ENCODE measurements at places on chromosomes 7 and 10. TPM values are rescaled to one million over a fixed set of nuclear protein-coding genes. Genes with fewer than 3 reads are reported as not detected.

GRCh38 chr10:48996-49395 lies at the start of gene TUBB8:
TUBB8 (minus strand) TSS chr10:49296; CDS start chr10:49238, 58 bp downstream.
- no peak within 1 kb of the TSS for H3K4me3 ChIP-seq
- H3K27me3 ChIP-seq: no peaks in the 10 kb centered on the region
- no peak within 1 kb of the TSS for H3K27ac ChIP-seq
- H3K4me1 ChIP-seq: no peaks in the 10 kb centered on the region
- DNase-seq: no peak
- no peaks in the 10 kb centered on the region for H3K36me3 ChIP-seq

FOXI2 gene
- not detected for total RNA-seq

KLF14 gene
- total RNA-seq: not detected

GRCh38 chr7:21656796-21657195 lies 114.0 kb downstream of the DNAH11 start:
- H3K27ac ChIP-seq: no peak overlapping the region
- no peak for DNase-seq
- H3K36me3 ChIP-seq: no peaks in the 10 kb centered on the region
- no peaks in the 10 kb centered on the region for H3K4me1 ChIP-seq
- H3K4me3 ChIP-seq: no peak overlapping the region
- H3K27me3 ChIP-seq: no peaks in the 10 kb centered on the region

INSYN2A gene
- not detected for total RNA-seq

DNA sequence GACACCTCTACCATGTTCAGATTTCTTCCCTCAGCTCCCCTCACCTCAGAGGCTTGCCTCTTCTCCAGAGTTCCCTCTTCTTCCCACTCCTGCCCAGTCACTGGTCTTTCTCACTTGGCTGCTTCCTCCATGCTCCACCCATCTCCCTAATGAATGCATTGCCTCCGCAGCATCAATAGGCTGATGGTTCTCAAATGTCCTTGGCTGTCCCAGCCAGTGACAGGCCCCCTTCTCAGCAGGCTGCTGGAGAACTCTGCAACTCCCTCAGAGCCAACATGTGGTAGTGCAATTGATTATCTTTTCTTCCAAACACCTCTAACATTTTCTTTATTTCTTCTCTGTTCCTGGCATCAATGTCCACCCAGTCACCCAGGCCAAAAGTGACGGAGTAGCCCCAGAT lies 218.2 kb downstream of the RELN start:
- H3K4me3 ChIP-seq: no peak overlapping the region
- no peak overlapping the region for H3K27ac ChIP-seq
- no peaks in the 10 kb centered on the region for H3K27me3 ChIP-seq
- H3K4me1 ChIP-seq: no peaks in the 10 kb centered on the region

DNA sequence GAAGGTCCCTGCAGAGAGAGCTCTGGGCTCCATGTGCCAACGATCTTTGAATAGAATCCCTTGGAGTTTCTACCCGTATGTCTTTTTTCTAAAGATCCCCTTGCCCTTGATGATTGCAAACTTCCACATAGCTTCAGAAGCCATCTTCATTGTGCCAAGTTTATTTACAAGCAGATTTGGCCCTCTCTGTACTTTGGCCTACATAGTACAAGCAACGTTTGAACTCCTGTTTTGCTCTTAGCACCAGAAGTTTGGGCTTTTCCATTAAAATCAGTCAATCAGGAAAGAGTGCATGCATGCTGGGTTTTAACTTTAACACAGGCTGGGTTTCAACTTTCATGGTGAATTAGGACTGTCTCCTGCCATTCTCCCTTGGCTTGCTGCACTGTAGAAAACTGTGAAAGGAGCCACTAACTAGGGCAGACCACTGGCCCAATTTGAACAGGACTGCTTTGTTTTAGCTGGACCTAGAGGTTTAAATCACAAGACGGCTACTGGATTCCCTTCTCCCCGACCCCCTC lies 557.6 kb upstream of the GALNT17 start:
- no peak overlapping the region for H3K27ac ChIP-seq
- no peaks in the 10 kb centered on the region for H3K36me3 ChIP-seq
- H3K4me1 ChIP-seq: no peaks in the 10 kb centered on the region
- DNase-seq: no peak
- no peak overlapping the region for H3K4me3 ChIP-seq
- H3K27me3 ChIP-seq: no peaks in the 10 kb centered on the region

DNA sequence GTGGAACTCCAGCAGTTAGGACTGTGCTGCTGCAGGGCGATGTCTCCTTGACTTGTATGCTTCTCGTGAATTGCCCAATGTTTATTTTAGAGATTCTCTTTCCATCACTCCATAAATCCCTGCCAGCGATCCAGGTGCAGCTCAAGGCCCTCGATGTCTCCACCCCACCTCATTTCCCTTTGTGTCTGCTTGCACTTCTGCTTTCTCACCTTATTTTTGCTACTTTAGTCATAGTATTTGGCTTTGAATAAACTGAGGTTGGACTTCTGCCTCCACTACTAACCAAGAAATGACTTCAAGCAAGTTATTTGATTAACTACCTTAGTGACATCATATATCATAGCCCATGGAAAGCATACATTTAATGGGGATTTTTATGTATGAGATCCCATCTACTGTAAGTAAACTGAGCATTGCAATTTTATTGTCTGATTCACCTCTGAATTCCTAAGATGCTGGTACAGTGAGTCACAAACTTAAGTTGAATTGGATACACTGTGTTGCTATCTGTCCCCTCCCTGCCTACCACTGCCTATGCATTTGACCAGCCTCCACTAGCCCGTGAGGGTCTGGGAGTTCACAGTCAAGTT lies 255.8 kb downstream of the ABCA13 start:
- no peak for DNase-seq
- H3K4me3 ChIP-seq: no peak overlapping the region
- no peak overlapping the region for H3K27ac ChIP-seq

DNA sequence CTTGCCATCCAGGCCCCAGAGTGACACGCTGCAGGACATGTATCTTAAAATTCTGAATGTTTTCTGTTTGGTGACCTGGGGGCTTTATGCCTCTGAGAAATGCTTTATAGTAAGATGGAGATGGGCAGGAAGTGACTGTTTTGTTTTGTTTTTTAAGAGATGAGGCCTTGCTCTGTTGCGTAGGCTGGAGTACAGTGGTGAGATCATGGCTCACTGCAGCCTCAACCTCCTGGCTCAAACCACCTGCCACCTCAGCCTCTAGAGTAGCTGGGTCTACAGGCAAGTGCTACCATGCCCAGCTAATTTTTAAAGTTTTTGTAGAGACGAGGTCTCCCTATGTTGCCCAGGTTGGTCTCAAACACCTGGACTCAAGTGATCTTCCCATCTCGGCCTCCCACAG lies 20.6 kb downstream of the ZNF777 start:
- H3K4me1 ChIP-seq: peaks cover 4% of the 10 kb centered on the region
- peaks cover 28% of the 10 kb centered on the region for H3K36me3 ChIP-seq
- no peak for DNase-seq
- H3K27ac ChIP-seq: no peak overlapping the region
- H3K4me3 ChIP-seq: no peak overlapping the region
- no peaks in the 10 kb centered on the region for H3K27me3 ChIP-seq

DNA sequence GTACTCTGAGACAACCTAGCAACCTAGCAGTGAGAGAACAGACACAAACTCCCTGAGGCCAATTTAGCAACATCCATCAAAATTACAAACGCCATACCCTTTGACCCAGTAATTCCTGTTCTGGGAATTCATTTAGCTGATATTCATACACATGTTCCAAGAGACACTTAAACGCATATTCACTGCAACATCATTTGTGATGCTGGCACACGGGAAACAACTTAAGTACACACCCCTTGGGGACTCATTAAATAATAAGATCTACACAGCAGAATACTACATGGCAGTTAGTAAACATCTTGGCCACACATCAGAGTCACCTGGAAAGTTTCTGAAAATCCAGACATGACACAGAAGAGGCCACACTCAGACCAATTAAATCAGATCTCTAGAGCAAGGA lies 17.6 kb downstream of the NUDCD3 start:
- H3K27ac ChIP-seq: no peak overlapping the region
- no peak overlapping the region for H3K4me3 ChIP-seq
- peaks cover 10% of the 10 kb centered on the region for H3K4me1 ChIP-seq

STOX1 gene
- total RNA-seq: 0.25 TPM

DNA sequence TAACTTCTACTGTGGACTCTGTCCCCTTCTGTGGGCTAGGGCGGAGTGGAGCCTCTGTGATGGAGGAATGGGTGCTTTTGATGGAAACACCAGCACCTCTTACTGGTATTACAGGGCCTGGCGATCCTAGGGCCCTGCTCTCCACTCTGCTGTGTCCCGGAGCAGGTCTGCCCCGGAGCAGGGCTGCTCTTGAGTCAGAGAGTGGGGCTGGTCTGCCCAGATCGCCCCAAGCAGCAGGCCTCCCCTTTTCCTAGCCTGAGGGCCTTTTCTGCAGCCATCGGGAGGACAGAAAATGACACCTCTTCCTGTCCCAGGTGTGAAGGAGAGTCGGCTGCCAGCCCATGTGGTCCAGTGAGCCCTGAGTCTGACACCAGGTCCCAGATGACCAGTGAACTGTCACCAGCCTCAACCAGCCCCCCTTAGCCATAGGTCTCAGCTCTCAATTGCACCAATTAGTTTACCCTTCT lies 1.4 kb downstream of the ZNF282 start:
- H3K36me3 ChIP-seq: peaks cover 32% of the 10 kb centered on the region
- H3K27me3 ChIP-seq: no peaks in the 10 kb centered on the region
- DNase-seq: peak; percentile 11
- H3K4me3 ChIP-seq: peak overlapping the region; percentile 90
- peaks cover 21% of the 10 kb centered on the region for H3K4me1 ChIP-seq

DNA sequence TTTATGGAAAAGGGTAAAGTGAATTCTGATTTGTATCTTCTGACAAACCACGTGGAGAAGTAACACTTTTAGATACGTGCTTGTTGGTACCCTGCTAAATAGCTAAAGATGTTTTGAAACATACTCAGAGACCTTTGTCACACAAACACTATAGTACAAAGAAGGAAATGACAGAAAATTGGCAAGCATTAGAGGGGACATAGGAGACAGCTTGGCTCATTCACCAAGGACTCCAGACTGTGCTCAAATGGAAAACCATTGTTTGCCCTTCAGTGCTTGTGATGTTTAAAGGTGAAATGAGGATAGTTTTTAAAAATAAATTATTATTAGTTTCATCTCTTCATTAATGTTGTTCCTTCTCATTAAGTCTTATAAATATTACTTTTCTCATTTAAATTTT lies 34.0 kb upstream of the CD36 start:
- no peak overlapping the region for H3K4me3 ChIP-seq
- no peaks in the 10 kb centered on the region for H3K27me3 ChIP-seq
- no peak overlapping the region for H3K27ac ChIP-seq
- no peaks in the 10 kb centered on the region for H3K4me1 ChIP-seq
- H3K36me3 ChIP-seq: no peaks in the 10 kb centered on the region

- H3K4me3 ChIP-seq: no peak within 1 kb of the TSS
- H3K27me3 ChIP-seq: peaks cover 24% of the 10 kb centered on the region
- no peak for DNase-seq
- peaks cover 2% of the 10 kb centered on the region for H3K4me1 ChIP-seq
Observed at GRCh38 chr7:82443547-82444219, at the start of gene CACNA2D1. CACNA2D1 (minus strand) TSS chr7:82443777.

DNA sequence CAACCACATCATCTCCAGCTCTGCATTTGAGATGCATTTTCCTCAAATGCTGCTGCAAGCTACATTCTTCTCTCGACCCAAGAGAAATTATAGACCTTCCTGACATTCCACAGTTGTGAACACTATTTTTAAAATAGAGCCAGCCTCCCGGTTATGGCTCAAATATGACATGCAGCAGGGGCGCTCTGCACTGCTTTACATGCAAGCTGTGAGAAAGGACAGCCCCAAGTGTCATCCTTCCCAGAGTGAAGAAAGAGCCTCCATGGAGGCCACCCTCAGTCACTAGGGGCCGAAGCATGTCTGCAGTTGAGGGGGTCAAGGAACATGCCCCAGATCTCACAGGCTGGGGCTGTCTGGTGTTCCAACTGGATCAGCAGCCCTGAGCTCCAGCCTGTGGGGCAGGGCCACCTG lies 63.9 kb upstream of the CHST15 start:
- H3K27ac ChIP-seq: no peak overlapping the region
- no peaks in the 10 kb centered on the region for H3K27me3 ChIP-seq
- no peaks in the 10 kb centered on the region for H3K36me3 ChIP-seq
- no peak overlapping the region for H3K4me3 ChIP-seq
- DNase-seq: no peak

GRCh38 chr7:46999866-47000265 lies 582.0 kb downstream of the TNS3 start:
- H3K27ac ChIP-seq: no peak overlapping the region
- no peaks in the 10 kb centered on the region for H3K27me3 ChIP-seq
- H3K4me1 ChIP-seq: no peaks in the 10 kb centered on the region
- no peak overlapping the region for H3K4me3 ChIP-seq

EPHB6 gene
- total RNA-seq: 55.8 TPM

DNA sequence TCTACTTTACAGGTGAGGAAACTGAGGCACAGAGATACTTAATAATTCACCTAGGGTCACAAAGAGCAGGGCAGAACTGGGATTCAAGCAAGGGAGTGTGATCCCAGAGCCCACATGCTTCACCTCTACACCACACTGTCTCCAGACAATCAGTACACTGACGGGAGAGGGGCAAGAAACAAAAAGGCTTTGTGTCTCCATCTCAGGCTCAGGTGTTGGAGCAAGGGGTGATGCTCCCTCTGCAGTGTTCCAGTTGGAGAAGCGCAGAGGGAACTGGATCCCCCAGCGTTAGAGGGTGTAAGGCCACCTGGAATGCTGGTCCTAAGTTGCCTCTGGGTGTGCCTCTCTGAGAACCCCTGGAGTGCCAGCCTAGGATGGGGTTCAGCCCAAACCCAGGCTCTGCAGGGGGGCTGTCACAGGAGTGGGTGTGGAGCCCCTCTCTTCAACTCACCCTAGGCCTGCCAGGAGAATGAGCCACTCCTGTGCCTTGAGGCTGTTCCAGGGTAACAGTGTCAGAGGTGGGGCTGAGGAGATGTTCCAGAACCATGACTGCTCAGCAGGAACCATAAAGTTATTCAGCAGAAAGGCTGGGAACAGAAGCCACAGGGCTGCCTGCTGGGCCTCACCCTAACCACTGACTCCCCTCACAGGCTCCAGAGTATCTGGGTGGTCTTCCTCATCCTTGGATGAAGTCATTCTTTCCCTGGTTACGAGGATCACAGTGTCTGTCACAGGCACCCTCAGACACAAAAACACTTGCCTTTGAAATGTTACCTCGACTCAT lies 5.5 kb downstream of the RBP4 start:
- H3K4me1 ChIP-seq: no peaks in the 10 kb centered on the region
- no peak for DNase-seq
- H3K27ac ChIP-seq: no peak overlapping the region
- H3K27me3 ChIP-seq: peaks cover 13% of the 10 kb centered on the region
- no peak overlapping the region for H3K4me3 ChIP-seq

GRCh38 chr7:154902600-154903082 lies 100.3 kb downstream of the PAXIP1 start:
- H3K36me3 ChIP-seq: no peaks in the 10 kb centered on the region
- no peaks in the 10 kb centered on the region for H3K27me3 ChIP-seq
- no peak overlapping the region for H3K4me3 ChIP-seq

DNA sequence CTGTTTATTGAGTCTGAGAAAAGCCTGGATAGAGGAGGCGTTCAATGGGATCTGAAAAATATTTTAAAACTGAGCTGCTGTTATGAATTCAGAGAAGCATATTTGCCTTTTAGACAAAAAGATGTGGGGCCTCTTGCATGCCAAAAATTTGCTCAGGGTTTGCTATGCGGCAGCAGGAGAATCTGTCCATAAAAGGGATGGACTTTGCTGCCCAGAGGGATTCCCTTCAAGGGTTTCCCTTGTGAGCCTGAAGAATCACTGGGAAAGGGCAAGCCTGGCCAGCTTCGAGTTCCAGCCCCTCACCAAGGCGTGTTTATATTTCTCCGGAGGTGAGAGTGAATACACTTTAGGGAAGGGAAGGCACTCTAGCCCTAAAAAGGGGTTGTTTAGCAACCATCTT lies 55.5 kb upstream of the CALD1 start:
- H3K36me3 ChIP-seq: no peaks in the 10 kb centered on the region
- H3K4me1 ChIP-seq: no peaks in the 10 kb centered on the region
- no peaks in the 10 kb centered on the region for H3K27me3 ChIP-seq
- no peak for DNase-seq
